AML-193 (cell line): ENCODE measurements at places on chromosomes 5 and 9.

DNA sequence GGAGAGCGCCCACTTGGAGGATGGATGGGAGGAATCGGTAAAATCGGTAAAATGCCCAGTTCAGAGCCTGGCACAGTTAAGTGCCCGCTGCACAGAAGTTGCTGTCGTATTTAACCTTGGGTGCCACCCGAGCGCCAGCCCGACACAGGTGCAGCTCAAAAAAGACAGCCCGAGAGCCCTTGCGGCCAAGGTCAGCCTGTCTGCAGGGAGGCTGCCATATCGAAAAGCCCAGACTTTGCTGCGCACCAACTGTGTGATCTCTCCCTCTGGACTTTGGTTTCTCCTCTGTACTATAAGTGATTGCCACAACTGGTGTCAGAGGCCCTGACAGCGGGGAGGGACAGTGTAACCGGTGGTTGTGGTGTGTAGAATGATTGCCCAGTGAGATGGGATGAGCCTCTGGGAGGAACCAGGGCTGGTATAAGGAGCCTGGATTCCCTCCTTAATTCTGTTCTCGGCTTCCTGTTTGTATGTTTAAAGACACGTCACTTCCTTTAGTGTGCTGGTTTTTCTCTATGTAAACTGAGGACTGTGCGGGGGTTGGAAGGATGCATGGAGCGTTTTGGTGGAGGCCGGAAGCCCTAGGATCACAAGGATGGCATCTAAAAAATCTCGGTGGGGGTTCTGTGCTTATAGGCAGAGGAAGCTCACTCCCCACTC, 792 bp downstream of the NTMT1 start:
- DNase-seq, result no peak

DNA sequence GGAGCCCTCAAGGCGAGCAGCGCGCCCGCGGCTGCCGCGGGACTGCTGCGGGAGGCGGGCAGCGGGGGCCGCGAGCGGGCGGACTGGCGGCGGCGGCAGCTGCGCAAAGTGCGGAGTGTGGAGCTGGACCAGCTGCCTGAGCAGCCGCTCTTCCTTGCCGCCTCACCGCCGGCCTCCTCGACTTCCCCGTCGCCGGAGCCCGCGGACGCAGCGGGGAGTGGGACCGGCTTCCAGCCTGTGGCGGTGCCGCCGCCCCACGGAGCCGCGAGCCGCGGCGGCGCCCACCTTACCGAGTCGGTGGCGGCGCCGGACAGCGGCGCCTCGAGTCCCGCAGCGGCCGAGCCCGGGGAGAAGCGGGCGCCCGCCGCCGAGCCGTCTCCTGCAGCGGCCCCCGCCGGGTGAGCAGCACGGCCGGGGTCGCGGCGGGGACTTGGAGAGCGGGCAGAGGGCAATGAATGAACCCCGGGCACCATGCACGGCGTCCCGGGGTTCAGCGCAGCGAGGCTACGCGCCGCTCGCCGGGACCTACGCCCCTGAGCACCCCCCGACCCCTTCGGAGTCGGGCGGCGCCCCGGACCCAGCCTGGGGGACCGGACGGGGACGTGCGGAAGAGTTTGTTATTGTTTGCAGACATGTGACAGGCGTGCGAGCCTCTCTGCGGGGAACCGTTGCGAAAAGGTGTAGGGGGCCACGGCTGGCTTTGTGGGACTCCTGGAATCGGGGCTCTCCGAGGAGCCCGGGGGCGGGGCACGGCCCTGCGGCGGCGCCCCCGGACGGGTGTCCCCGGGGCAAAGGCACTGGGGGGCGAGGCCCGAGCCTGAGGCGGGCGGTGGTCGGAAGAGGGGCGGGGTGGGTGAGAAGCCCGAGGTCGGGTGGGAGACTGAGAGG, 553 bp downstream of the MAP3K1 start:
- DNase-seq, result no peak

GRCh38 chr5:11563822-11564221, 340.4 kb downstream of the CTNND2 start:
- no peak for DNase-seq

GRCh38 chr9:109192732-109193361, 25.8 kb upstream of the FRRS1L start:
- DNase-seq, result no peak
